ENCODE measurements at places on chromosomes 1 and 21. TPM values are rescaled to one million over a fixed set of nuclear protein-coding genes. Genes with fewer than 3 reads are reported as not detected.

SMPDL3B gene
- total RNA-seq: 14.8 TPM

CYP4Z1 gene
- total RNA-seq: not detected

KRTAP19-3 gene
- total RNA-seq: not detected

C1QTNF12 gene
- total RNA-seq: 6.3 TPM

GPR3 gene
- 5.8 TPM for total RNA-seq

LCE2B gene
- total RNA-seq: not detected

MATN1 gene
- total RNA-seq: 0.76 TPM

SERPINC1 gene
- 1.7 TPM for total RNA-seq

BTBD19 gene
- total RNA-seq: 0.78 TPM

KCND3 gene
- 0.21 TPM for total RNA-seq

SYPL2 gene
- total RNA-seq: 1.1 TPM

JAK1 gene
- total RNA-seq: 51.0 TPM

KDM5B gene
- total RNA-seq: 167 TPM
